ENCODE measurements at places on chromosomes 2 and 18.

- DNase-seq = no peak
Measured at GRCh38 chr2:66803726-66804125, 368.8 kb downstream of the MEIS1 start.

GRCh38 chr2:129748653-129749052 lies 230.8 kb upstream of the RAB6C start:
- DNase-seq = no peak

DNA sequence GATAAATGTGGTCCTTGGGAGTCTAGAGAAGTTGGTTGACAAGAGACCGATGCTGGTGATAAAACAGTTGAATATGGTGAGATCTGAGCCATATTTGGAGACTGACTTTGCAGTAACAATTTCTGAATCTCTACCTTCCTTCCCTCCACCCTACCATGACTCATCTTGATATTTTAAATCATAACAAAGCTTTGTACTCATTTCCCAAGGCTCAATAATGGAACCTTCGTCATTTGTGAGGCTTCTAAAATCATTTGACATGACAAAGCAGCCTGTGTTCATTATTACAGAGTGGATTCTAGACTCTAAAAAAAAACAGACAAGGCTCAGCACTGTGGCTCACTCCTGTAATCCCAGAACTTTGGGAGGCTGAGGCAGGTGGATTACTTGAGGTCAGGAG lies 38.5 kb upstream of the PDCL3 start:
- no peak for DNase-seq

DNA sequence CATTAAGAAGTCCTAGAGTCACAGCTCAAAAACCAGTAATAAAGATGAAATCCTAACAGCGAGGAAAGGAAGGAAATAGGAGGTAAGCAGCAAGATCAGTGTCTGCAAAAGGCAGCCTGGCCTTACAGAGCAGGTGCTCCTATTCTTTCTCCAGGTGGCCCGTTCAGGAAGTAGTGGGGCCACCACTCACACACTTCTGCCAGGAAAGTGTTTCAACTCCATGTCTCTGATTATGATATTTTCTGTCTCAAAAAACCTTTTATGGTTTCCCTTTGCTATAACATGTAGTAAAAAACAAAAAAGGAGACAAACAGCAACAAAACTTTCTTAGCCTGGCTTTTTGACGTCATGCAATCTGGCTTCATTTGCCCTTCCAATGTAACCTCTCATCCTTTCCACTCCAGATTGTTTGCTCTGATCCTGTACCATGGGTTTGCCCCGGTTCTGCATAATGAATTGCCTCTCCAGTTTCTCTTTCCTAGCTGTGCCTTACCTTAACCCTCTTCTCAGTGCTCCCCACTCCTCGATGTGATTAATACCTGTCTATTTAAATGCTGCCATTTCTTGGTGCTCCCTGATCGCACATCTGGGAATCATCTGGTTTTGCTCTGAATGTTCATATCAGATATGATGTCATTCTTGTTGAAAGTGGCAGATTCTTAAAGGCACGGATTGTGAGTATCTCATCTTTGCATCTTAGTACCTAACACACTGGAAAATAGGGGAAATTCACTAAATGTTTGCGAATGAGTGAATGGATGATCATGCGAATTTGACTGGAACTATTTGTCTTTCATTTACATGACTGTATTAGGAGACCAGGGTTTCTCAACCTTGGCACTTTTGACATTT lies 50.6 kb upstream of the PTPRM start:
- DNase-seq = no peak

DNA sequence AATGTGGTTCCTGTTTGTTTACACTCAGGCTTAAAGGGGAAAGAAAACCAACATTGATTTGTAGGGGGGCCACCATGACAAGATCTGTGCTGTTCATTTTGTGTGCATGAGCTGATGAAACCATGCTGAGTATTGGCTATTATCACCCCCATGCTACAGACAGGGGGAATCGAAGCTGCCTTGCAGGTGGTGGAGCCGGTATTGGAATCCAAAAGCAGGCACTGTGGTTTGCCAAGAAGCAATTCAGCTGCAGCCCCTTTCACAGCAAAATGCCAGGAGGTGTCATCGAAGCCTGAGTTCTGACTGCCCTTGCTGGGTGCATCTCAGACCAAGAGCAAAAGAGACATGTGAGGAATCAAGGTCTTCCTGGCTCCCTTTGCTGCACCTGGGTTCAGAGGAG lies 221.9 kb downstream of the UXS1 start:
- DNase-seq = no peak

DNA sequence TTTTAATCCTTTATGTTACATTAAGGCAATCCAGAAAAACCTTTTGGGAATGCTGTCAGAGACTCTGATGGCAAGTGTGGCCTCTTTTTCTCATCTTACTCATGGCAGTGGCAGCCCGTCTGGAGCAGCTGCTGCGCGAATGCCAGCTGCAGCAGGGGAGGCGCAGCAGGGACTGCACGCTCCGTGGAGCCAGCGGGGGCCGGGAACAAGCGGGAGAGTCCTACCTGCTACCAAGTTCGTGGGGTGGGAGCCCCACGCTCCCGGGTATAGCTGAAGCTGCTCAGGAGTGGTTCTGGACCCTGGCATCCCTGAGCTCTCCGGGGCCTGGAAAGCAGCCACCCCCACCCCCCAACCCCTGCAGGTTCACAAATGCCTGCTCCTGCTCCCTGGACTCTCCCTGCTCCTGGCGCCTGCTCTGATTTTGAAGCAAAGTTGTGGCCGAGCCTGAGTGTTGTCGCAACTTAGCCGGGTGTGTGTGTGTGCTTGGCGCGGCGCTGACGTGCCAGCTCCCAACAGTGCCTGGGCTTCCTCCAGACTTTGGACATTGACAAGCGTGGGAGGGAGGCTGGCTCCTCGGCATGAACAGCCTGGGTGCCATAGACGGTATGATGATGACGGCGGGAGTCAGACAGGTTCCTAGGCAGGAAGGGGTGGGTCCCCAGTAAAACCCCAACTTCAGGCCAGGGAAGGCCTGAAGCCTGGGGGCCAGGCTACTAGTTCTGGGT lies 21.7 kb downstream of the TMX3 start:
- no peak for DNase-seq

DNA sequence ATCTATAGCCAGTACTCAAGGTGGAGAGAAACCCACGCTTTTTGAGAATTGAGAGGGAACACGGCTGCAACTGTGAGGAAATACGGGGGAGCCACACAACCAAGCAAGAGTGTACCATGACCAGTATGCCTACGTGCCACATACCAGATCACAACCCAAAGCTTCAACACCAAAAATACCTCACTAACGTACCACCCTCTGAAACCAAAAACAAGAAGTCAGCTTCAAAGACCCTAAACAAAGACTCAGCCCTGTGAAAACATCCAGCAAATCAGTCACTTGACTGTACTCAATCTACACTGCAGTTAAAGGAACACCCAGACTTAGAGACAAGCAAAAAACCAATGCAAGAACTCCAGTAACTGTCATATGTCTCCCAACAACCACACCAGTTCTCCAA lies 17.0 kb downstream of the RNU4ATAC start:
- no peak for DNase-seq

DNA sequence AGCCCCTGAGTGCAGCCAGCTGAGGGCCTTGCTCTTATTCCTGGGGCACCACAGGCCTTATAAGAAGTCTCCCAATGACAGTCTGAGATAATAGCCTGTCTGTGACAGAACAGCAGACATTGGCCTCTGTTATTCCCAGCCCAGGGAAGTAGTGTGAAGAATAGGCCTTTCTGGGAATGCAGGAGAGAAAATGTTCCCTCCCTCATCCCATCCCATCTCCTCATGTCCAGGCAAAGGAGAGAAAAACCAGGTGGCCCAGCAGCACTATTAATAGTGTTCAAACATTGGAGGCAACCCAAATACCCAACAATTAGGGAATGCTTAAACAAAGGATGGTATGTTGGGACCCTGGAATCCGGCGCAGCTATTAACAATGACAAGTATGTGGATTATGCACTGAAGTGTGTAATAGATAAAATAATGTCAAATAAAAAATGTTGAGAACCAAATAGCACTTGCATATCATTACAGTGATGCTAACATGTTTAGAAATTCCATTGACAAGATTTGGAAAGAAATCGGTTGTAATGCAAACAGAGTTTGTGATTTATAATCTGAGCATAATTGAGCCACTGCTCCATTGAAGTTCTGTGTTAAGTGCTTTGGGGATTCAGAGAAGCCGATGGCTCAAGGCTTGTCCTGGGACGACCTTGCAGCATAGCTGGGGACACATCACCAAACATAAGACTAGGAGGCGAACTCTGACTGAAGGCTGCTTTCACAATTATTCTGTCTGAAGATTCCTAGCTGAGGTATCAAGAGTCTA lies 69.3 kb downstream of the LBH start:
- no peak for DNase-seq

DNA sequence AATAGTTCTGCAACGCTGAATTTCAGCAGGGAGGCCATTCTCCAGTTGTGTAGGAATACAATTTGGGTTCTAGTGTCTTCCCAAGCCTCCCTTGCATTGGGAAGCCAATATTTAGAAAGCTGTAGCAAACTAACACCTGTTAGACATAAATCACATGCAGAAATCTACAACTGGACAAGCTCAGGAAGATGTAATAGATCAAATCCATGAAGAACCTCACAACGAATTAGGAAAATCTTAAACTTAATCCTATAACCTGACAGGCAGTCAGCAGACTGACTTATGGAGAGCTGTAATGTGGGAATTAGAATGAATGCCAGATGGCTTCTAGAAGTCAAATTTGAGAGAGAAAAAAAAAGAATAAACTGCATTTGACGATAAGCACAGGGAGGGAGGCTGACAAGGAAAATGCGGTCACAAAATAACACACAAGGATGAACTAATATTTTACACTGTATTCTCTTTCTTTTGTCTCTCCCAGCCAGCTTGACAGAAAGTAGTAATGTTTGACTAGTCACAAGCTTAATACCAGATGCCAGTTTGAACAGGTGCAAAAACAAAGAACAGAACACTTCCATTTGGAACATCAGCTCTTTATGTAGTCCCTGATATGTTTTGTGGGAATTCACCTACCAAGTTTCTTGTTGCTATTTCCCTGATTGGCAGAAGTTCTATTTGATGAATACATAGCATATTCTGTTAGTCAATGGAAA lies 50.8 kb upstream of the FANCL start:
- no peak for DNase-seq

DNA sequence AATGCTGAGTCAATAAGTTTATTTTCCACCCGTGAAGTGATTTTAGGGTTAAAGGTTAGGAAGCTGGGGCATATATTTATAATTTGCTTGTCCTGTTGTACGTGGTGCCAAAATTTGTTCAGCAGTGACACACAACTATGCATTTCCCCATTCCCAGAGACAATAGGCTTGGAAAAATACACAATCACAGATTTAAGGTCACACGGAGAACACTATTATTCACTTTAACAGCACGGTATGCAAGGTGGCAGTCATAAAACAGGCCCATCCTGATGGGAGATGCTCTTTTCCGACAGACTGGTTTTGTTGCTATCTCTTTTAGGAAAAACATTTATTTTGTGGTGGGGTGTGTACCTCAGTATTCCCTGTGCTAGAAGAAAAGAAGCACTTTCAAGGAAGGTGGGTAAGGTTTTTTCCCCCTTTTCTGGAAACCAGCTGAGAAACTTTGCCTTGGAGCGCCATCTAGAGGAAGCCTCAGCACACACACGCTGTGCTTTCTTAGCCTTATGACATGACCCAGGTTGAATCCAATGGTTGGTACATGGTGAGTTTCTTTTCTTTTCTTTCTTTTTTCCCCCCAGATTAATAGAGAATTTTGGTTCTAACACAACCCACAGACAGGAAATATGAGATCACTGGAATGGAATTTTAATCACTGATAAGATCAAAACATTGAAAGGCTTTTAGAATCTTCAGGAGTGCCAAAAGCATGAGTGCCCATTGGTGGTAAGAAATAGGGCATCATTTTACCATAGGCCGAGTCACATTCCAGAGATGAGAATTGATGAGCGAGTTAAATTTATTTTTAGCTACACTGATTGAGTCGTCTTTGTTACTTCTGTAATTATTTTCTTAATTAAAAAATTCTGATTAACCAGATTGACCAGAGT lies 332.1 kb downstream of the AGPS start:
- peak; percentile 50 for DNase-seq

GRCh38 chr2:7956126-7956689 lies 725.6 kb upstream of the ID2 start:
- DNase-seq = no peak

DNA sequence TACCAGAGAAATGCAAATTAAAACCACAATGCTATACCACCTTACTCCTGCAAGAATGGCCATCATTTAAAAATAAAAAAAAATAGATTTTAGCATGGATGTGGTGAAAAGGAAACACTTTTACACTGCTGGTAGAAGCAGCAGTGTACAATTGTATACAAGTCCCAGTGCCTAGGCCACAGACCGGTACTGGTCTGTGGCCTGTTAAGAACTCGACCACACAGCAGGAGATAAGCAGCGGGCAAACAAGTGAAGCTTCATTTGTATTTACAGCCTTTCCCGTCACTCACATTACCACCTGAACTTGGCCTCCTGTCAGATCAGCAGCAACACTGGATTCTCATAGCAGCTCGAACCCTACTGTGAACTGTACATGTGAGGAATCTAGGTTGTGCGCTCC lies 60.7 kb upstream of the DSC1 start:
- DNase-seq = no peak

- no peak for DNase-seq
Measured at GRCh38 chr2:20469595-20469994, 22.7 kb downstream of the RHOB start.

- no peak for DNase-seq
Measured at GRCh38 chr2:227461811-227462461, 10.0 kb upstream of the AGFG1 start.

DNA sequence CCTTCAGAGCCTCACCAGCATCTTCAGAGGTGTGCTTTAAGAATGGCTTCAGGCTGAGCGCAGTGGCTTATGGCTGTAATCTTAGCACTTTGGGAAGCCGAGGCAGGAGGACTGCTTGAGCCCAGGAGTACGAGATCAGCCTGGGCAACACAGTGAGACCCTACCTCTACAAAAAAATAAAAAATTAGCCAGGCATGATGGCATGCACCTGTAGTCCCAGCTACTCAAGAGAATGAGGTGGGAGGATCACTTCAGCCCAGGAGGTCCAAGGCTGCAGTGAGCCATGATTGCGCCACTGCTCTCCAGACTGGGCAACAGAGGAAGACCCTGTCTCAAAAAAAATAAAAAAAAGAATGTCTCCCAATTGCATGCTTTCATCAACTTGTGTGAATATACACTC lies 133.3 kb upstream of the ARL5A start:
- DNase-seq = no peak

DNA sequence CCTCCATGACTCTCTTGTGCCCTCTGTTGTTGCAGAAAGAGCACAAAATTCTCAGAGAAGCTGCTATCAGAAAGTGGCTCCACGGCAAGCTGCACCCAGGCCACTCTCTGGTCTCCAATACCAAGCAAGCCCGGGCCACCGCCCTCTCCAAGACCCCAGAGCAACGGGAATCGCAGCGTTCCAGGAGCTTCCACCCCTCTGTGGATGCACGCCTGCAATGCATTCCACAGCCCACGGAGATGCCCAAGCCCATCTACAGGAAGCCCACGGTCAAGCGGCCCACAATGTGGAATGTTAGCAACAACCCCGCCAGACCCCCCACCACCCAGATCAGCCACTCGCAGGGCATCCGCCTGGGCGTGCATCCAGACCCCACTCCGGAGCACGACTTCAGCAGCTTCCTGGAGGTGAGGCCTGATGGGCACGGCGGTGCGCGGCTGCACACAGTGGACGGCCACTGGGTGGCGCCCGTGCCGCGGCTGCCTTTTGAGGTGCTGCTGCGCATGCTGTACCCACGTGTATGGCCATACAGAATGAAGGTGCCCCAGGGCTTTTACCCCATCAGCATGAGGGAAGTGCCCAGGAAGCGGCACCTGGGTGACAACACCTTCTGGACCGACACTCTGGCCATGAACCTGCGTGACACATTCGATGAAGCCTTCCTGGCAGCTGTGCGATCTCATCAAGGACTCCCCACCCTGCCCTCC lies 6.3 kb downstream of the ANKRD53 start:
- no peak for DNase-seq

- DNase-seq = peak; percentile 38
Measured at GRCh38 chr18:712401-713134, at the start of gene ENOSF1. Gene ENOSF1, minus strand, starts transcription at chr18:712630. Its CDS starts 43 bp downstream, at chr18:712587.

All from Panc1 (cell line).